T-helper 17 cell (primary cell): ENCODE measurements at places on chromosomes 6 and 20.

- no peak for DNase-seq
Measured at GRCh38 chr6:45416700-45417099, 39.0 kb upstream of the SUPT3H start.

GRCh38 chr6:148027201-148027600 lies 315.4 kb upstream of the SASH1 start:
- no peak for DNase-seq

GRCh38 chr6:296151-297122 lies 4.2 kb downstream of the DUSP22 start:
- DNase-seq, result no peak

- DNase-seq, result no peak
Measured at GRCh38 chr6:165186041-165186440, 123.4 kb downstream of the C6orf118 start.

- DNase-seq, result no peak
Measured at GRCh38 chr20:56433880-56434255, 21.8 kb downstream of the CASS4 start.

- no peak for DNase-seq
Measured at GRCh38 chr20:51456511-51457509, 85.7 kb downstream of the NFATC2 start.
